Natural killer cell treated with Interleukin-12 subunit alpha and Interleukin-12 subunit beta and Interleukin-15 and Interleukin-18, amount 100 ng/mL, for 72 hours (primary cell): ENCODE measurements at places on chromosomes 1 and 21.

DNA sequence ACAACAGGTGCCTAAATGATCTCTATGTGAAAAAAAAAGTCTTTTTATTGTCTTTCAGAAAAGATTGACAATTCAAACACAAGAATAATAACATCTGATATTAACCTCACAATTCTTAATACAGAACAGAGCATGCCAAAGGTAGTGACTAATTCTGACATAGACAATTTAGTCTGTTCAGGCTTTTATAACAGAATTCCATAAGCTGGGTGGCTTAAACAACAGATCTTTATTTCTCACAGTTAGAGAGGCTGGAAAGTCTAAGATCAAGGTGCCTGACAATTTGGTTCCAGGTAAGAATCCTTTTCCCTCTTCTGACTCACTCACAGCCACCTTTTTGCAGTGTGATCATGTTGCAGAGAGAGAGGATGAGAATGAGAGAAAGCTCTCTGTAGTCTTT lies 27.0 kb downstream of the DPYD start:
- DNase-seq, result no peak

DNA sequence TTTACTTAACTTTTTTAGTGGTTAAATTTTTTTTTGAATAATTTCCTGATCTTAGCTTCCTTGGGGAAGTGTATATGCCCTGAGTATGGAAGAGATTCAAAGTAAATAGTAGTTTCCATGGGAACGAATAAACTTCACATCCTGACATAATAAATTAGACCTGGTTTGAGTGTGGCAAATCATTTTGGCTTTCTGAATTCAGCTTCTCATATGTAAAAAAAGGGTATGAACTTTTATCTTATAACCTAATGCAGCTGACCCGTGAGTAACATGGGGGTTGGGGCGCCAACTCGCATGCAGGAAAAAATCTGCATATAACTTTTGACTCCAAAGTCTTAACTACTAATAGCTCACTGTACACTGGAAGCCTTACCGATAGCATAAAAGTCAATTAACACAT lies 736.8 kb upstream of the NCAM2 start:
- no peak for DNase-seq

DNA sequence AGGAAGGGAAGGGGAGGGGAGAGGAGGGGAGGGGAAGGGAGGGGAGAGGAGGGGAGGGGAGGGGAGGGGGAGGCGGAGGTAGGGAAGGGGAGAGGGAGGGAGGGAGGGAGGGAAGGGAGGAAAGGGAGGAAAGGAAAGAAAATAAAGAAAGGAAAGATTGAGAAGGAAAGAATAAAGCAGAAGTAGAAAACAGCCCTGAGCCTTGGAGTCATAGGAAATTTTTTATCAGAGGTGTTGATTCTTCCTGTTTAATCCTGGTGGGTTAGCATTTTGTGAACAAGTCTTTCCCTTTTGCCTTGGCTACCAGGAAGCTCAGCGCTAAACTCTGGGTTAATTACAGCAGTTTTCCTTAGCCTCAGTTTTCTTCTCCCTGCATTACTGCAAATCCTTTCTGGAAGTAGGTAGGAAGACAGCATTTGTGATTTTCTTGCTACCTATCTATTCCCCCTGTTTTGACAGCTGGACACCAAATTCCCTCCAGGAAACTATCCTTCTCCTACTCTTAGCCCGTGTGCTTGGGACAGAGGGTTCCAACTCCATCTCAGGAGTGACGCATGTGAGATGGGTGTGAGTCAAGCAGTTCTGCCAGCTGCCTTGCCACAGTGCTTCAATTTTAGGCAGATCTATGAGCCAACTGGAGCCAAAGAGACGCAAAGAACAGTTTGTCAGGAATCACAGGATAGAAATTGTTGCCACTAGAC lies 26.9 kb downstream of the TOMM20 start:
- no peak for DNase-seq

- no peak for DNase-seq
These were observed 77.1 kb downstream of the IFI44 start for GRCh38 chr1:78726686-78727085.

GRCh38 chr21:34271189-34271851 lies 92.5 kb upstream of the KCNE2 start:
- DNase-seq, result no peak

DNA sequence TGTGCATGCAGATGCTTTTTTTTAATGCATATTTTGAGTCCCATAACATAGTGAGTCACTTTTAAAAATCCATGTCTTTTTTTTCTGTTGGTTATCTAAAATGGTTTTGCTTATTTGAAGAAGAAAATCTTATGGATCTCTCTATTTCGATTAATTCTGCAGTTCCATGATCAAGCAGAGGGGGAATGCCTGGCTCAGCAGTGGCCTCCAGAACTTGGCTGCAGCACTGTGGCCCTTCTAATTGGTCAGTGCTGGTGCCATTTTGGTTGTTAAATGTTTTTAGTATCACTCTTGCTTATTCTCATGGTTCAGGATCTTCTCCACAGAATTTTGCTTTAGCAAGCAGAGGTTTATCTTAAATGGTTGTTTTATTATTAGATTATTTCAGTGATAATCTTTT lies 11.2 kb downstream of the EPHX4 start:
- no peak for DNase-seq

DNA sequence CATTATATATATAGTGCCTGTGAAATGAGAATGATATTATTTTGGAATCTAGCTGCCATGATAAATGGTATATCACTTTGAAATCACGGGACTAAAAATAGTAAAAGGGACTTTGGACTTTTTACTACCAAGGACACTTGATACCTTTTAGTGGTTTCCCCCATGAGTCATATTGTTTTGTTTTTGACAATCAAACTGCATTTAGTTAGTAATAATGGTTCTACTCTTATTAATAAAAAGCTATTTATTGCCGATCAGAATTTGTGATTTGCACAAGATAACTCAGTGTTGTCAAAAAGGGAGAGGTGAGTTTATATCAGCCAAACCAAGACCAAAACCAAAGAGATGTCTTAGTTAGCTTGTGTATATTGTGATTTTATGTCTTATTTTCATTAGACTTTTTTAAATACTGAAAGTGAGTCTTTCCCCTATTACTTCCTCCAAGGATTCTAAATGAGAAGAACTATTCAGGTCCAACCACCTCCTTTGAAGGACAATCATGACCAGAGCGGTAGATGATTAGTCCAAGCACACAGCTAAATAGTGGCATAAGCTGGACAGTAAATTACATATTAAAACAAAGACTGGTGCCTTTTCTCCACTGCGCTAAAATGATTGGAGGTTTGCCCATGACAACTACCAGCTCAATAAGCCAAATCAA lies 281.7 kb upstream of the ESRRG start:
- no peak for DNase-seq

- no peak for DNase-seq
These were observed 2.4 kb downstream of the IPO9 start for GRCh38 chr1:201831371-201831770.

- DNase-seq, result no peak
These were observed 12.6 kb downstream of the DR1 start for GRCh38 chr1:93358293-93358692.

DNA sequence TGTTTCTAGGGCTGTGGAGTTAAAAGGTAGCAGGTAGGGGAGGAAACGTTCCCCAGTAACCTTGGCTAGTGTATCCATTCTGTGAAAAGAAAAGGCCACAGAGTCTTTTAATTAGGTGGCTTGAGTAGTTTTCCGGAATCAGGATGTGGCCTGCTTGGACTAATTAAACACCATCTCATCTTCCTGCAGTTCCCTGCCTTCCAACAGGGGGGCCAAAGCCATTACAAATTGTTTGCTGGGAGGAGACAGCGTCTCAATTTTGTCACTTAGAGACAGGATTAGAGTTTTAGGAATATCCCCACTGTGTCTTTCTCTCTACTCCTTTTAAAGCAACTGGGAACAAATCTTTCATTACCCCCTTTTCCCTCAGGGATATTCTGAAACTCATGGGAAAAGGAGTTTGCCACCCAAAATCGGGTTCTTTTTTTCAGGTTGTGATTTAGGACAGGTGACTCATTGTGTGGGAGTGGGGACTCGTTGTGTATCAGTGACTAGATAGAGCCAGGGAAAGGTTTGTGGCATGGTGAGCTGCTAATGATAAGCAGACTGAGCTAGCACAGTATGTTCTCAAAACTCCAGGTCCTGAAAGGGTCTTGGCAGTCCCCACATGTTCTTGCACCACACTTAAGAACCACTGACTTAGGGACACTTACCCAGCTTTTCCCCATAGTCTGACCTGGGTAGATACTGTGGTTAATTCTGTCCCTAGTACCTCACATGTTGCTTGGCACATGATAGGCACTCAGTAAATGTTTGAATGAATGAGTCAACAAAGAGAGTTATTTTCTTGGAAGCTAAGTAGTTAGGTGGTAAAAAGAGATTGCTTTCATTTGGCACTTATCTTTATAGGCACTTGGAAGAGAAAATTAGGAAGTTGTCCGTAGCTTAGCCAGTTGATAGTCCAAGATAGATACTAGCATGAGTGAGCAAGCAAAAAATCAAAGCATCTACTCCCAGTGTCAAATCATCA lies 22.5 kb downstream of the INTS3 start:
- no peak for DNase-seq

DNA sequence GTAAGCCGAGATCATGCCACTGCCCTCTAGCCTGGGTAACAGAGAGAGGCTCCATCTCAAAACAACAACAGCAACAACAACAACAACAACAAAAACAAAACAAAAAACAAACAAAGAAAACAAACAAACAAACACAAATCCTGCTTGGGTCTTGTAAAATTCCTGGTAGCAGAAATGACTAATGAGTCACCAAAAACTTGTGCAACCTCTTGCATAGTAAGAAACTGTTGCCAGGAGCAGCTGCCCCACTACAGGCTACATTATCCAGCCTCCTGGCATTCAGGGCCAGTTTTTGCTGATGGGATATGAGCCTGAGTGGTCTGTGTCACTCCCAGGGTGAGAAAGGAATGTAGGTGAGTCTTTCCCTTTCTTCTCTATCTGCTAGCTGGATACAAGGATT lies 245.4 kb downstream of the TNR start:
- no peak for DNase-seq

- no peak for DNase-seq
These were observed 9.4 kb downstream of the TRIM45 start for GRCh38 chr1:117112047-117112717.

DNA sequence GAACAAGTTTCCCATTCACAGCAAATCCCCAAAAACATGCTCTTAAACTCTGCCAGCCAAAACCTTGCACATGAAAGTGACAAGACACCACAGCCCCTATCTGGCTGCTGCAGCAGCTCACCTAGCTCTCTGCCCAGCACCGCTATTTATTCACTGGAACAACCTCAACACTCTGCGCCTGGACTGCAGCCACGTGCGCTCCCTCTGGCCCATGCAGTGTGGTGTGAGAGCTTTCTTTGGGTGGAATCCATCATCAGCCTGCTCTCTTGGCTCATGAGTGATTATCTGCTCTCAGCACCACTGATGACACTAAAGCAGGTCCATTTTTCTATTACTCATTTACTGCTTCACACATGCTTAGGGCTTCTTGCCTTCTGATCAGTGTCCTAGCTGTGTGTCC lies 11.4 kb downstream of the KCNJ6 start:
- no peak for DNase-seq

DNA sequence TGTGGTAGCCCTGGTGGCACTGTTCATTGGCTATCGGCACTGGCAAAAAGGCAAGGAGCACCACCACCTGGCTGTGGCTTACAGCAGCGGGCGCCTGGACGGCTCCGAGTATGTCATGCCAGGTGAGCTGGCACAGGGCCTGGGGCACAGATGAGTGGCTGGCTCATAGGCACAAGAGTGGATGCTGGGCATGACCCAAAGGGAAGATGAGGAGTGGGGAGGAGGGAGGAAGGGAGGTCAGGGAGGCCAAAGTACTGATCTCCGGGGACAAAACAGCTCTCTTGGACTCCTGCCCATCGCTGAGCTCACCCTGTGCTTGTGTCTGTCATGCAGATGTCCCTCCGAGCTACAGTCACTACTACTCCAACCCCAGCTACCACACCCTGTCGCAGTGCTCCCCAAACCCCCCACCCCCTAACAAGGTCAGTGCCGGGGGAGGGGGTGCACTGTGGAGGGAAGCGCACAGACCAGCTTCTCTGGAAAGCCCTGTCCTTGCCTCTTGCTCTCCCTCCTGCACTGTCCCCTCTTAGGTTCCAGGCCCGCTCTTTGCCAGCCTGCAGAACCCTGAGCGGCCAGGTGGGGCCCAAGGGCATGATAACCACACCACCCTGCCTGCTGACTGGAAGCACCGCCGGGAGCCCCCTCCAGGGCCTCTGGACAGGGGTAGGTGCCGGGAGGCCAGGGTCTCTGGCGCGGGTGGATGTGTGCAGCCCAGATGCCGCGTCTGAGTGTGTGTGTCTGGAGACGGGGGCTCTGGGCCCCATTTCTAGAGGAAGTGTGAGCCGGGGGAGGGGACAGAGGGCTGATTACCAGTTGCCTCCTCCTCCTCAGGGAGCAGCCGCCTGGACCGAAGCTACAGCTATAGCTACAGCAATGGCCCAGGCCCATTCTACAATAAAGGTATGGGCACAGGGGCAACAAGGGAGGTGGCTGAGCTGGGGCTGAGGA lies 7.3 kb upstream of the LRRC71 start:
- no peak for DNase-seq

DNA sequence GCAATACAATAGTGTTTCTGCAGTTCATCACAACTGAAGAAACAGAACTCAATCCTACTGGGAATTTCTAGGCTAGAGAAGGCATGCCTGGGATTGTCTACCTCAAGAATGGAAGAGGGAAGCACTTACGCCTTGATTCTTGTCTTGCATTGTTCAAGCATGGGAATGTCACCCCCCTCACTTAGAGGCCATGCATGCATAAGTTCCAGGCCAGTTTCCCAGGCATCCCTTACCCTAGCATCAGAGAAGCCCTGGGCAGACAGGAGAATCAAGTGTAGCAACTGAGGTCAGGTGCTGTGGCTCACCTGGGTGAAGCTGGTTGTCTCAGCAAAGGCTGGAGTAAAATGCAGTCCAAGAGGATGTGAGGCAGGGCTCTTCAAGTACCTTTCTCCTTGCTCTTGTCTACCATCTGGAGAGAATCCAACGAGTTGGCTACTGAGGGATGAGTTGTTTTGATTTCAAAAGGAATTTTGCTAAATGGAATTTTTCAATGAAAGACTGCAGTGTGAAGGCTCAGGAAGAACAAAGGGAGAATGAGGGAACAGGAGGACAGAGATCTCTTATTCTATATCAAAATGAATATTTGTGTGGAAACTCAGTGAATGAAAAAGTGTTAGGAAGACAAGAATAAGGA lies 174.3 kb downstream of the NEK7 start:
- DNase-seq, result no peak

DNA sequence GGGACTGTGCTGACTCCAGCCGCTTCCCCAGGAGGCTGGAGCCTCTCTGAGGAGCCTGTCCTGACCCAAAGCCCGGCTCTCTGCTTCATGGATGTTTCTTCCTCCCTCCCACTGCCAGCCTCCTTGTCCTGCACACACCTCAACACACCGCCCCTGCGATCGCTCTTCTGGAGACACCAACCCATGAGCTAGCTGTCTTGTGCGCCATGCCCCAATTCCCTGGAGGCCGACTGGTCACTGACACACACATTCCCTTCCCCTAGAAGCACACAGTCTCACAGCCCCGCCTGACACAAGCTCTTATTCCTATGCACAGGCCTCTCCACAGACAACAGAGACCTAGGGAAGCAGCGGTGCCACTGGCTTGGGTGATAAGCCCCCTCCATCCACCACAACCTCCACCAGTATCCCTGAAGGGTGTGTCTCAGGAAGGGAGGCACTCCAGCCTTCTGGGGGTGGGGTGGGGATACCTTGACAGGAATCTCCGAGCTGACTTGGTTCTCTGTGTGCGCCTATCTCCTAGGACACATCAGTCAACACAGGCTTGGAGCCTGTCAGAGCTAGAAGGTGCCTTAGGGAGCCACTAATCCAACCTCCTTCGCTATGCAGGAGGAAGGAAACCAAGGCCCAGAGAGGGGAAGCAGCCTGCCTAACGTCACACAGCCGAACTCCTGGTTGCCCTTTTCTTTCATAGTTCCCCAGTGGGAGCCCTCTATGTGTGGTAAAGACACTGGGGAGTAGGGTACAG lies 31.1 kb downstream of the AHDC1 start:
- no peak for DNase-seq
